ENCODE measurements at places on chromosomes 12 and 14.

DNA sequence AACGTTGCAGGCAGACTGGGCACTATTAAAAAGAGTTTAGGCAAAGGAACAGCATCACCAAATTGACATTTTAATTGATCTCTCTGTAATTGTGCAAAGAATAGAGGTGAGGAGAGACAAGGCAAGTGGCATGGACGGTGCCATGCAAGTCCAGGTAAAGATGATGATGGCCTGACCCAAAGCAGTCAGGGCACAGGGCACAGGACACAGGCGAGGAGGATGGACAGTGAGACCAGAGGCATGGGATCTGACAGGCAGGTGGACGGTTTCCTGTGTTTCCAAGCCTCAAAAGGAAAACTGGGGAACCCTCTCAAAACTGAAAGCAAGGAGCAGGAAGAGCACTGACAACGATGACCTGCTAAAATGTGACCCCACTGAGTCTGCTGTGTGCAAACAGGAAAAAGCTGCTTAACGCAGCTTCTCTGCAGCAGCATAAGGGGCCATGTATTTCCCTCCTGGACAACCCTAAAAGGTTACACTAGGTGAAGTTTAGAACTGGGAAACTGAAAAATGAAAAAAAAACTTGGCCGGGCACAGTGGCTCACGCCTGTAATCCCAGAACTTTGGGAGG is 50.9 kb downstream of the CLIP1 start:
- no peak for DNase-seq

- no peak for DNase-seq
These were observed 72.0 kb upstream of the TBX5 start for GRCh38 chr12:114477989-114478395.

DNA sequence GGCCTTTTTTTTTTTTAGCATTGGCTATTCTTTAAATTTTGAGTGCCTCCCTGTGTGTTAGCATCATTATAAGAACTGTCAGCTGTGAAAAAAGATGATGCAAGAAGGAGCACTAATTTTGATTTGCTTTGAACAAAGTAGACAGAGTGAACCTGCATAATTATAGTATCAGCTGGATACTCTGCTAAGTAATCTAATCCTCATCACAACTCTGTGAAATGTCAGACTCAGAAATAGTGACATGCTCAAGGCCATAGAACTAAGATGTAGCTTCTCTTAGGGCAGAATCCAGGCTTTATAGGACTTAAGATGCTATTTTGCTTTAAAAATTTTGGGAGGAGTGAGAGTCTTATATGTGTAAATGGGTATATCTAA is 31.9 kb downstream of the FBXO34 start:
- no peak for DNase-seq

- no peak for DNase-seq
These were observed 37.6 kb upstream of the PRB4 start for GRCh38 chr12:11347810-11348209.

GRCh38 chr14:101196051-101196712 is 292.7 kb upstream of the RTL1 start:
- DNase-seq = no peak

All from AG08396 (cell line).